ENCODE measurements at places on chromosomes 4 and X.

- peak; percentile 56 for DNase-seq
Measured at GRCh38 chrX:39645178-39645895, 452.4 kb downstream of the BCOR start.

GRCh38 chr4:56531149-56531770 is 25.7 kb downstream of the ARL9 start:
- DNase-seq, result no peak

DNA sequence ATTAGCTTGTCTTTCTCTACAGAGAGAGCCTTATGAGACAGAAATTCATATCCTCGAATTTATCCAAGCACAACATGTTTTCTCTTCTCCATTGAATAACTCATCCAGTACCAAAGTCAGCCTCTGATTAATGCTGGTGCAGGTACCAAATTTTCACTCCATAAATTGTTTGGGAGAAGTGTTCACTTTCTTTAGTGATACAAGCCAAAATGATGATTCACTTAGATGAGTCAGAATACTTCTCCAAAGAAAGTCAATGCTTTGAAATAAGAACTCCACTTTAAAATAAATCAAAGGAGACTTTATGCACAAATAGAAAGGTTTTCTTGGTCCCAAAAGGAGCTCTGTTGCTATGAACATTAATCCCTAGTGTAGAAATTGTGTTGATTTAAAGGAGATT is 60.2 kb downstream of the MAOB start:
- no peak for DNase-seq

DNA sequence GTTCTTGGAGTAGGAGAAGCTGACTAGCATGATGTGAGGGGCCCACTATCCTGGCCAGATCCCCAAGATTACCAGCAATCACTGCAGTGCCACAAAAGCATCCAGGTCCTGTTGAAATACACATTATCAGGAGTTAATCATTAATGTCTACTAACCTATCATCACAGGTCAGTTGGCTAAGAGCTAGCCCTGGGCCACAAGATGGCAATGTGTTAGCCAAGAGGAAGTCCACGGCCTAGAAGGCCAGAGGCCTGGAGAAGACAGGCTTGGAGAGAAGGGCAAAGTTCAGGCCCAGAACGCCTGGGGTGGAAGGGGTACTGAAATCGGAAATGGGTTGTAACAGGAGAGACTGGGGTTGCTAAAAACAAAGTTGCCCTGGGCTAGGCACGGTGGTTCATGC is 19.9 kb upstream of the KIAA1210 start:
- no peak for DNase-seq

DNA sequence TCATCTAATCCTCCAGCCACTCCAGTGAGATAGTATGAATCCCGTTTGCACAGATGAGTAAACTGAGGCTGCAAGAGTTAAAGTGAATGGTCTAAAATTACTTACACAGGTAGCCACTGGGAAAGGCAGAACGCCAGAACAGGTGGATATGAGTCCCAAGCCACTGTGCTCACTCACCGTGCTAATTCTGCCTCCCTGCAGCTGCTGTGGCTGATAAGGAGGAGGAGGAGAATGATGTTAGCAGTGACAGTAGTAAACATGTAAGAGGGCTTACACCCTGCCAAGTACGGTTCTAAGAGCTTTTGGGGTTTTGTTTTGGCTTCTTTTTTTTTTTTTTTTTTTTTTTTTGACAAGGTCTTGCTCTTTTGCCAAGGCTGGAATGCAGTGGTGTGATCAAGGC is 90.5 kb upstream of the PRPS2 start:
- no peak for DNase-seq

Data from right kidney (tissue), 9 donors.